ENCODE measurements at places on chromosomes 4 and X.

DNA sequence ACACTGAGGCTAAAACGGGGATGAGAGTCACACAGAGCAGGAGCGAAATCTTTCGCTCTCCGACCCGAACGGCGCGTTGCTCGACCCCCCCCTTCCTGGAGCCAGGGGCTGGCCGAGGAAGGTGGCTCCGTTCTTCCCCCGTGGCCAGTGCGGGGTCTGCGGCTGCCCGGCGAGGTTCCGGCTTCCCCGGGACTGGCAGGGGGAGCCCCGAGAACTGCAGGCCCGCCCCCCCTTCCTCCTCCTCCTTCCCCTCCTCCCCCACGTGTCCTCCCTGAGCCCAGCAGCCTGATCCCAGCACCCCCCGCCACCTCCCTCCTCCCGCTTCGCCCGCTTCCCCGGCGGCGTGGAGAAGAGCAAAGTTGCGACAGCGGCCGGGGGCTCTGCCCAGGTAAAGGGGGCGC lies 2.4 kb upstream of the BCORL1 start:
- peak; percentile 15 for DNase-seq

- DNase-seq: no peak
Observed at GRCh38 chrX:10611441-10612090, 8.8 kb downstream of the MID1 start.

DNA sequence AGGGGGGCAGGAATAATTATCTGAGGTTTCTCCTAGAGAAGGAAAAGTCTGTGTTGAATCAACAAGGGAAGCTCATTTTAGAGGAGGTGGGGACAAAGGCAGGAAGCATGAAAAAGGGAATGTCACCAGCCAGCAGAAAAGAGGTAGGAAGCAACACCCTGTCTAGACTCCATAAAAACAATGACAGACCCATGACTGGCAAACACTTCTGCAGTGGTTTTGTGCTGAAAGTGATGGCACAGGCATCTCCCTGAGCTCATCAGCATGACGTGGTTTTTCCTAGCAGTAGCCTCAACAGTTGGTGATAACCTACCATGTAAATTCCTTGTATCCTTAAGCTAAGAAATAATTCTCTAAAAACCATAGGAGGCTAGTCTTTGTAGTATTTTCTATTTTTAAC lies 110.7 kb upstream of the GALNT7 start:
- no peak for DNase-seq

GRCh38 chrX:7132335-7133049 lies 15.0 kb upstream of the STS start:
- DNase-seq: peak; percentile 17

DNA sequence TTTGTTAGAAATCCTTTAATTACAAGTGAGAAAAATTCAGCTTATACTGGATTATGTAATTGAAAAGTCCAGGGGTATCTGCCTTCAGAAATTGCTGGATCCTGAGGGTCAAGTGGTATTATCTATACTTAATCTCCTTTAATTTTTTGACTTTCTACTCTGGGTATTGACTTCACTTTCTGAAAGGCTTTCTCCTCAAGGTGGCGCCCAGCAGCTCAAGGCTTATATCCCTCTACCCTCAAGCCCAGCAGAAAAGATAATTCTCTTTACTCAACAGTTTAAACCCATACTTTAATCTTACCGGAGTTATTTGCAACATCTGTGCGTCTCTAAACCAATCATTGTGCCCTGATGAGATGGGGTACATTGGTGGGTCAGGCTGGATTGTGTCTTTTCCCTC lies 129.5 kb downstream of the LARP7 start:
- no peak for DNase-seq

GRCh38 chr4:112282860-112283667 lies 2.6 kb downstream of the TIFA start:
- DNase-seq: no peak

- no peak for DNase-seq
Observed at GRCh38 chrX:117982694-117983392, 133.8 kb downstream of the KLHL13 start.

Measured in progenitor cell of endocrine pancreas (in vitro differentiated cells).